ENCODE measurements at places on chromosomes 2 and 18. TPM values are rescaled to one million over a fixed set of nuclear protein-coding genes. Genes with fewer than 3 reads are reported as not detected.

DNA sequence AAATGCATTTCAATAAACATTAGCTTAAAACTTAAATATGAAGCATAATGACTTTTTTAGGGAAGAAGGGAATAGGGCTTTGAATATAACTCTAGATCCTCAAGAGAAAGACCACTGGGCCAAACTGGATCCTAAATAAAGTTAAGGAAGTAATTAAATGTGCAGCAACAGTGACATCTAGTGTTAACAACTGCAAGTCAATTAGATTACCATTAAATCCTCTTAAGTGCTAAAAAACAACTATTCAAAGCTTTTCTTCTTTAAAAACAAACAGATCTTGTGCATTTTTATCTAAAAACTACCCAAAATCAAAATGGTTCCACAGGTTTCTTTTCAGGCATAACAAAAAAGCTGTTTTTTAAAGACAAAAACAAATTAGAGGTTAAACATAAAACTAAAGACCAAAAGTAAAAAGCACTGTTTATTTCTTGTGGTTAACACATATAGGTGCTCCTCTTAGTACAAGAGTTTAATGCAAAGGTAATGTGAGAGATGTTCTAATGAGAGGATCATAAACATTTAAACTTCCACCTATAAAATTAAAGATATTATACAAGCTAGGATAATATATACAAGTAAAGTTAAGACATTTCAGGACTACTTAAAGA is 111.4 kb downstream of the THADA start:
- DNase-seq = no peak

RAPGEF4 gene
- 1.5 TPM for total RNA-seq

DNA sequence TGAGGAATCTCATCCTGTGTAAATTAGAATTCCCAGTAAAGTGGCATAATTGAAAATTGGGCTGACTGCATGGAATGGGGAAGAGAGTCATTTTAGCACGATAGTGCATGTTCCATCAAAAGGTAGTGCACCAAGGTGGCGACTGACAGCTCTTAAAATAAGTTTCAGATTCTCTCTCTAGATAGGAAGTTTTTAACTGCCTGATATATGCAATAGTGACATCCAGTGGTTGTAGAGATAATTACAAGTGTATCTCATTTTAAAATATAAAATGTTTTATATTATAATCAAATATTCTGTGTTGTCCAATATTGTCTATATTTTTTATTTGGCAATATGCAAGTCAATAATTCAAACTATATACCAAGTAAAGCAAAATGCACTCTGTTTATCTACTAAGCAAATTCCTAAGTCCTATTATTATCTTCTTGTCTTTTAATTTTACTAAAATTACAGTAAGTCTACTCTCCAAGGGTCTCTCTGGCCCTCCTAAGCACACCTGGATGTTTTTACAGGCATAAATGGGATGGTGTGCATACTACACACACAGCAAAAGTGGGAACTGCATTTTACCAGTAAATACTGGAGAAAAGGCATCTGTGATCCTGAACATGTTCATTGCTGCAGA is 397.7 kb upstream of the HNRNPA3 start:
- no peak for DNase-seq

CDH19 gene
- total RNA-seq = 0.67 TPM

GRCh38 chr2:144495227-144496091 is 24.5 kb downstream of the ZEB2 start:
- no peak for DNase-seq

DNA sequence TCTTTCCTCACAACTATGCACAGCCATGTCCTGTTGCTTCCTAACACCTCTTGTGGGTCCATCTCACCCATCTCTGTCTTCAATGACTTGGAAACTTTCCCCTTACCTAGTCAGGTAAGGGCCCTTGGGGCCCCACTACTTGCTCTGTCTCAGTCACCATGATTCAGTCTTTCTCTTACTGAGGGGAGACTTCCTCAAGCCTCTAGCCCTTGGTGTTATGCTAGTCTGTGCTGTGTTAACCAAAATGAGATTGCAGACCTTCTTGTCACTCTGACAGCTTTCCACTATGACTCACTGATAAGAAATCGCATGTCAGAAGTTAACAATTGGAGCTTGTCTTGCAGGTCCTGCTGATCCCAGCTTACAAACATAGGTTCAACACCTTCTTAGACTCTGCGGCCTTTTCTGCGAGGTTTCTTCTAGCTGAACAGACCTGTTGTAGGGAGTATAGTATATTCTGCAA is 65.3 kb downstream of the WDR75 start:
- DNase-seq = no peak

GRCh38 chr2:106334802-106335201 is 133.4 kb downstream of the RGPD3 start:
- DNase-seq = no peak

GRCh38 chr2:18171191-18172139 is 293.0 kb downstream of the KCNS3 start:
- DNase-seq = peak; percentile 23

GRCh38 chr2:150063931-150064548 is 423.4 kb downstream of the RND3 start:
- DNase-seq = no peak

GRCh38 chr2:28341208-28341891 is 51.3 kb upstream of the FOSL2 start:
- DNase-seq = no peak

EML6 gene
- 2.1 TPM for total RNA-seq

CTLA4 gene
- 0.56 TPM for total RNA-seq

DNA sequence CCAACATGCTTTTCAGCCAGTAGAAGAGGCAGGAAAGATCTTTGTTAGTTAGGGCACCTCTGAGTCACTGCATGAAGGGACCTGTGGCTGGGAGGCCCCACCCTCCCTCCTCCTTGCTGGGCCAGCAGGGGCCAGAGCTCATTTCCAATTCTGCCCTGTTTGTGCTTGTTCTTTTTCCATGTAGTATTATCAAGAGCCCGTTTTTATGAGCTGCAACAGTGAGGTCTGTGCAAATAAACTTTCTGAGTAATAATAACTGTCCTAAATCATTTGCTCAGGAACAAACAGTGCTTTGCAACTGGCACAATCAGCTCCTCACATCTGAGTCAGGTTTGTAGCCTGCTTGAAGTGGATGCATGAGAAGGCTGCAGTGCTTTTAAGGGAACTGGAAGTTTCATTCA is 128.0 kb downstream of the ARL4C start:
- DNase-seq = no peak

- DNase-seq = no peak
These were observed 98.1 kb upstream of the ACAA2 start for GRCh38 chr18:49911427-49911826.

- no peak for DNase-seq
These were observed 157.0 kb upstream of the TNP1 start for GRCh38 chr2:217016796-217017419.

C2orf92 gene
- total RNA-seq = 4.6 TPM

SF3B6 gene
- total RNA-seq = 86.9 TPM

SNORC gene
- 39.6 TPM for total RNA-seq

DNA sequence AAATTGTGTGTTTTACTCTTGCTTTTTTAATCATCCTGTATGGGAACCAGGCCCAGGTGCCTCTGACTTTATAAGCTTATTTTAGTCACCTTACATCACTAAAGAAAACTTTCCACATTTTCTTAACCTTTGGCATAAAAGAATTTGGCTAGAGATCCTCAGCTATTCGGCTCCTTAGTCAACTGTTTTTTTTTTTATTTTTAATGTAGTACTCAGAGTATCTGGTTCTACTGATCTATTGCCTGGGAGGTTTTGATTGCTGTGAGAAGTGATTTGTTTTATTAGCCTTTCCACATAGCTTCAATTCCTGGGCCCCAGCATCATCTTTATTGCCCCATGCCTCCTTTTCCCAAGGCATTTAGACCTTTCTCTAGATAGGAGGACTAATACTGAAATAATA is 121.0 kb downstream of the MYO1B start:
- no peak for DNase-seq

- no peak for DNase-seq
These were observed 2.9 kb downstream of the RNF149 start for GRCh38 chr2:101305492-101306078.

SERPINB5 gene
- total RNA-seq = 4.8 TPM

CRYGC gene
- total RNA-seq = not detected

GRCh38 chr2:102252236-102252635 is 59.1 kb upstream of the IL1RL1 start:
- DNase-seq = no peak
